ENCODE measurements at places on chromosomes 4 and X.

DNA sequence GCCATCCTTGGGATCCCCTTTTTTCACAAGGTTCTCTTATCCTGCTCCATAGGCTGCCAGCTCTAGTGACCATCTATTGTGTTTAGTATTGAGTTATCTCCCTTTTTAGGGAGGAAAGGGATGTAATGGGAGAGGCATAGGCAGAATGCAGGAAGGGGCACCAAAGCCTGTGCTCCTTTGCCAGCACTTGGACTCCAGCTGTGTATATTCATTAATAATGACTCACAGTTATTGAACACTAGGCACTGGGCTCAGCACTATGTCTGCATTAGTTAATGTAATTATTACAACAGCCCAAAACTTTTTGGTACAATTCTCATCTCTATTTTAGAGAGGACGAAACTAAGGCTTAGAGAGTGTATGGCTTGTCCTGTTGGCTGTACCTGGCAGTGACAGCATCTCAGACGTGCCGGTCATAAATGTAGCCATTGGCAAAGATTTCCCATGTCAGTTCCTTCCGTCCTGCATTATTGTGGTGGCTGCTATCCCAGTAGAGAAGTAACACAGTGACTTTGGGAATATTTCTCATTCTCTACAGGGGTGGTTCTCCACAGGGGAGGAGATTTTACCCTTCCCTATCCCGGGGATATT is 90.3 kb downstream of the AFF1 start:
- DNase-seq, result no peak

DNA sequence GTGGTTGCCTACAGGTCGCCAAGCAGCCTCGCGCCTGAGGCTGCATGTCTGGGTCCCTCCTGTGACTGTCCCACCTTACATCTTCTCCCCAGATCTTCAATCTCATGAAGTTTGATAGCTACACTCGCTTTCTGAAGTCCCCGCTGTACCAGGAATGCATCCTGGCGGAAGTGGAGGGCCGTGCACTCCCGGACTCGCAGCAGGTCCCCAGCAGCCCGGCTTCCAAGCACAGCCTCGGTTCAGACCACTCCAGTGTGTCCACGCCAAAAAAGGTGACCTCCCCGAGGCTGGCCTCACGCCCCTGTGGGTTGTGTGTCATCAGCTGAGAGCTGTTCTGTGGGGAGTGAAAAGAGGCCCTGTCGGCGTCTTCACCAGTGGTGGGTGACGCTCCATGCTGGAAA is 24.9 kb upstream of the HGFAC start:
- DNase-seq, result no peak

- DNase-seq, result no peak
Measured at GRCh38 chrX:69530306-69530705, 26.2 kb downstream of the NALF2 start.

GRCh38 chr4:102687982-102688433 is 72.8 kb downstream of the MANBA start:
- no peak for DNase-seq

- DNase-seq, result peak; percentile 74
Measured at GRCh38 chr4:73520821-73521220, 39.3 kb downstream of the AFM start.

DNA sequence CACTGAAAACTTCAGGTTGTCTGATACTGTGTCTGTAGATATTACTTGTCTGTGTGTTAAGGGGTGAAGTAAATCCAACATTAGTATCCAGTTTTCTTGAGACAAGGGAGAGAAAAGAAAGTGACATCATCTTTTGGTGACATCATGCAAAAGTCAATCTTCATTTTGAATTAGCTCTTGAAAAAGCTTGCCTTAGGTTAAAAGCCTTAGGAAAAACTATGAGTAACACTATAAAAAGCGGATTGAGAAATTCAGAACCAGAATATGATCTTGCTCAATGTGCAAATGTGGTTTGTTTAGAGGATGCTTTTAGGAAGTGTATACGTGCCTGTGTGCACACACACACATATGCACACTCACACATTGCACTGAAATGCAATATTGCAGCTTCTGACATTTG is 345.8 kb upstream of the CASK start:
- peak; percentile 6 for DNase-seq

DNA sequence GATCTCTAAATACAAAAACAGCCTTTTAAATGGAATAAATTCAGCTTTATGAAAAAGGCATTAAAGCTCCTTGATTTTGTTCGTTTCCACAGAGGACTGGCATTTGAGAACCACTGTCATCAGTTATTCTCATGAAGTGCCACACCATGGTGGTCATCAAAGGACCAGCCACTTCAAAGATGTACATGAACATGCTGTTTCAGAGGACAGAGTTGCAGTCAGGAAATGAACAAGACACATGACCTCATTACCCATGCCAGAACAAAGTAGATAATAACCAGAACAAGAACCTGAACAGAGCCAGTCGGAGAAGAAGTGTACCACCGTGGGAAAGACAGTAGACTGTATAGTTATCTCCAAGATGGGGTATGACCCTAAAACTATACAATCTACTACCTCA is 122.7 kb upstream of the HSD17B10 start:
- no peak for DNase-seq

DNA sequence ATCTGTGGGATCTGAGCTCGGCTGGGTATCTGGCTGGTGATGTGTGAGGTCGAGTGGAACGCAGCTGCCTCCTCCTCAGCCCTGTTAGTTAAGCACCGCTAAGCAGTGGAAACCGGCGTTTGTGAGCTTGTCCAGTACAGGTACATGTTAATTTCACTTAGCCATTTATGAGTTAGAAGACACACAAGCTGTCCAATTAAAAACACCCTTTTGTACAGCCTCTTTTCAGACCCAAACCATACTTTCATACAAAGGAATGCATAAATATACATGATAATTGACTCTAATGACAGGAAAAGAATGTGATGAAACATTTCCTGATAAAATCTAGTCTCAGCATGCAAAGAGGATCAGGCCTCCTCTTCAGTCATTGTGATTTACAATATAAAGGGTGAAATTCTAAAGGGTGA is 163.6 kb upstream of the FAT1 start:
- DNase-seq, result no peak

Measured in fibroblast of gingiva (primary cell).